ENCODE measurements at places on chromosomes 3 and 15.

DNA sequence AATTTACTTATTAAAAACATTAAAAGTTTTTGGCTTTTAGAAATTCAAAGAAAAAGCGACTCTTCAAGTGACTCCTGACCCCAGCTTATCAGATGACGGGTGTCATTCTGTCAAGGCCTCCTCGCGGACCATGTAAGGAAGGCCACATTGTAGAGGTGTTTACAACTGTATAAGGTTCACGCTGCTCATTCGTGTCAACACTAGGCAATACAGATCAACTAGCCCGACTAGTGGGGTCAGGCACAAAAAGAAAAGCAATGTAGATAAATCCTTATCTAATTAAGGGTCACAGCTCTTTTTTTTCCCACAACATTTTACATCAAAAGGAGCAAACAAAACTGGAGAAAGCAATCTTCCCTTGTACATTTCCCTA, 207.5 kb upstream of the NR2F2 start:
- no peak for DNase-seq

DNA sequence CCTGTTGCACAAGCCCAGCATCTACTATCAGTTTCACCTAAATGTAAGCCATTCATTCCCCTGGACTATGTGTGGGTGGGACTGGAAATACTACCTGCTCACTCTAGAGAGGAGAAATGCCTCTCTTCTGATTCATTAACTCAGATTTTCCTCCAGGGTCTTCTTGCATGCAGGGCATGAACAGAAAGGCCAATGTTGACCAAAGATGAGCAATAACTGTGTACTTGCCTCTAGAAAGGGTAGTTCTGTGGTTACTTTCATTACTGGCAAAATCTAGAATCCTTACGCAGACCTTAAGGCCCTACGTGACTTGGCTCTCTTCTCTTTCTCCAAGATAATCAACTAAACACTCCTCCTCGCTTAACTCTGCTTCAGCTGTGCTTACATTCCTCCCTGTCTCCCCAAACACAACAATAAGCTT, 81.4 kb upstream of the PSMD6 start:
- no peak for DNase-seq

DNA sequence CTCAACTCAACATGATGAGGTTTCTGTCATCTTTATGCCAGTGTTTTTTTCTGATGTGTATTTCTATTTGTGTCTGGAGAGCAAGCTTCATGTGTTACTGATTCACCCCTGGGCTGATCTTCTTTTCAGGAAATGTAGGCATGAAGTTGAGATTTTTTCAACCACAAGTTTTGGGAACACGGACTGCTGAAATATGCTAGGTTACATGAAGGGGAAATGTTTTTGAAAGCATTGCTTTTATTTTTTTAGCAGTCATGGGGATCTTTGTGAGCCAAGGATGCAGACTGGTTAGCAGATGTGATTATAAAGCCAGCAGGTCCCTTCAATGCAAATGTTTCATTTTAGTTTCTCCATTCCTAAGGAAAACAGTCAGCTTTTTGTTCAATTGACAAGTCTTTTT, 219.3 kb upstream of the COL8A1 start:
- no peak for DNase-seq

- no peak for DNase-seq
These were observed 69.6 kb downstream of the RYR3 start for GRCh38 chr15:33380406-33380805.

DNA sequence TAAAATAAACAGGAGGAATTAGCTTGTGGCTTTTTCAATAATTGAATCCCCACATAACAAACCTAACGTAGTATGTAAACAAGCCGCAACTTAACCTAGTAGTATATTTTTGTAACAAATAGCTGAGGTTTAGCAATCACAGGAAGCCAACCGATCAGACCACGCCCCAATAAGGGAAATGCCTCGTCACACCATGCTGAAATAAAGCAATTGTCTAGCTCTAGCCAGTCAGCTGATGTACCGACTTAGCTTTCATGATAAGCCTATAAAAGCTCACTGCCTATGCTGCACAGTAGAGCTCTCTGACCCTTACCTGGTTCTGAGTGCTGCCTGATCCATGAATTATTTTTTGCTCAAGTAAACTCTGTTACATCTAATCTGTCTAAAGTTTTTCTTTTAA, 208.9 kb downstream of the ROBO1 start:
- no peak for DNase-seq

GRCh38 chr15:90154861-90155626, 46.1 kb upstream of the SEMA4B start:
- DNase-seq = no peak

GRCh38 chr15:99410477-99410876, 155.3 kb upstream of the MEF2A start:
- no peak for DNase-seq

GRCh38 chr3:66506154-66506553, 5.3 kb upstream of the LRIG1 start:
- DNase-seq = no peak

- DNase-seq = no peak
These were observed 282.6 kb downstream of the KLF13 start for GRCh38 chr15:31609258-31609681.

GRCh38 chr3:194875581-194876402, 190.1 kb downstream of the FAM43A start:
- no peak for DNase-seq

GRCh38 chr3:10837849-10838248, 21.8 kb downstream of the SLC6A11 start:
- DNase-seq = no peak

- DNase-seq = no peak
These were observed 18.4 kb downstream of the ARMC8 start for GRCh38 chr3:138205527-138205926.

DNA sequence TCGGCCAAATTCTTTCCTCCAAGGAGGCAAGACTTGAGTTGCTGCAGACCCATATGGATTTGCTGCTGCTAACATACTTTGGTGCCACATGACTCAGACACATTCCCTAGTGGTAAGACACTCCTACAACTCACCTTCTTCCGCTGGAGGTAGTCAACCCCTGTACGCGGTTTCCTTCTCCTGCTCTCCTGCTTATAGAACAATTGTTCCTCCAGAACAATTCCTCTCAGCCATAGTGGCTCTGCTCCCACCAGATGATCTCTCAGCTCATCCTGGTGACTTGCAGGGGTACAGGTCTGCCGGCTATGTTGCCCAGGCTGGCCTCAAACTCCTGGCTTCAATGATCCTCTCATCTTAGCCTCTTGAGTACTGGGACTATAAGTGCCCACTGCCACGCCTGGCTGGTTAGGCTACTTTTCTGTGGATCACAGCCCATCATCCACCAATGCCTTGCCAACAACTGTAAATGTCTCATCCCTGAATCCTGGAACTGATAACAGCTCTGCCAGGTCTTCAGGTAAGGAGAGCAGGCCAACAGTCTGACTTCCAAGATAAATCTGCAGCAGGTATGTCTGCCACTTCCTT, 2.4 kb upstream of the CXCR6 start:
- DNase-seq = no peak

DNA sequence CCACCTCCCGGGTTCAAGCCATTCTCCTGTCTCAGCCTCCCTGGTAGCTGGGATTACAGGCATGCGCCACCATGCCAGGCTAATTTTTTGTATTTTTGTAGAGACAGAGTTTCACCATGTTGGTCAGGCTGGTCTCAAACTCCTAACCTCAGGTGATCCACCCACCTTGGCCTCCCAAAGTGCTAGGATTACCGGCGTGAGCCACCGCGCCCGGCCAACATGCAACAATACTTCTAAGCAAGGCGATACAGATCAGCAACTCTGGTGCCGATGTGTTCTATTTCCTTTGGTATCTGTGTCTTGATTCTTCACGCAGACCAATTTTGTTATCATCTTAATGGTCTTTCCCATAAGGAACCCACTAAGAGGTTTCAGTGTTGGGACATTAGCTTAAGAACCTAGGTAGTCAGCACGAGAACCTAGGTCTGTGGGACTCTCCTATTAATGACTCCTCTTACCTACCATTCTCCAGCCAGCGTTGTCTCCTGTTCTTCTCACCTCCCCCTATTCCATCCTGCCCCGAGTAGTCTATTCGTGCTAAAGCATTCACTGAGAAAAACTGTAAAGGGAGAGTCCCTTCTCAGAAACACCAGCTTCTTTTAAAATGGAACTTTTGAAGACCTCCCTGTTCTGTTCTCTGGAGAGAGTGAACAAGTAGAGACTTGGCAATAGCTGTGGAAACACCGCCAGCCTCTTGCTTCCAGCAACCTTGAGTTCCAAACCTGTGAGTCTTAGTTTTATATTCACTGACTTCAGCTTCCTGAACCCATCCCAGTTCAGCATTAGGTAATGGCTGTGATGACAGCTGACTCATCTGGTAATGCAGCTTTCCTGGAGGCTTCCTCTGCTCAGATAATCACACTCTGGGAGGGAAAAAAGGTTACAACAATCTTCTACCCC, 61.2 kb downstream of the TSC22D2 start:
- DNase-seq = no peak

DNA sequence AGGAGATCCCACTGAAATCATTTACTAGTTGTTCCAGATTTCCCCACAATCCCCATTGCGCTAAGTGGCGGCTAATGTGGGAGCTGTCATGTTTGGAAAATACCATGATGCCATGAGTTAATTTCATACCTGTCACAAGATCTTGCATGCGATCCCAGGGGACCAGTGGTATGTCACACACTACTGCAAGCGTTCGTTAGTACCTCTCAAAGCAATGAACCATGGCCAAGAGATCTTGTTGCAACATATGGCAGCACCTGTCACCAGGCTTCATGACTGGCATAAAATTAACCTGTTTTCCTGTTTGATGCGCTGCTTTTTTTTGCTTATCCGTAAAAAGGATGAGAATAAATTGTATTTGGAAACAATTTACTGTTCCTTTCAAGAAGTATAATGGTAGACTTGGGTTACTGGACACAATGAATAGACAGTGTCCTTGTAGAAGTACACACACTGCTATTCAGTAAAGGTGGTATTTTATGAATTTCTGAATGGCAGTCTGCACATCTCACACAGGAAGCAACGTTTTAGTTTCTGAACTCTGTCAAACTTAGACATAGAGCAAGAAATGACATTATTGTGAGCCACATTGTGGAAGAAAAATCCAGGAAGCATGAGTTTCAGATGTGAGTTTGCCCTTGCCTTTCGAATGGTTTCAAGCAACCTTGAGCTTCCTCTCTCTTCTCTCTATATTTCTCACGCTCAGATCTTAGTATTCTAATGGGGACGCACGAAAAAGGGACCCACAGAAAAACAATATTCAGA, 81.9 kb downstream of the CHL1 start:
- peak; percentile 53 for DNase-seq

DNA sequence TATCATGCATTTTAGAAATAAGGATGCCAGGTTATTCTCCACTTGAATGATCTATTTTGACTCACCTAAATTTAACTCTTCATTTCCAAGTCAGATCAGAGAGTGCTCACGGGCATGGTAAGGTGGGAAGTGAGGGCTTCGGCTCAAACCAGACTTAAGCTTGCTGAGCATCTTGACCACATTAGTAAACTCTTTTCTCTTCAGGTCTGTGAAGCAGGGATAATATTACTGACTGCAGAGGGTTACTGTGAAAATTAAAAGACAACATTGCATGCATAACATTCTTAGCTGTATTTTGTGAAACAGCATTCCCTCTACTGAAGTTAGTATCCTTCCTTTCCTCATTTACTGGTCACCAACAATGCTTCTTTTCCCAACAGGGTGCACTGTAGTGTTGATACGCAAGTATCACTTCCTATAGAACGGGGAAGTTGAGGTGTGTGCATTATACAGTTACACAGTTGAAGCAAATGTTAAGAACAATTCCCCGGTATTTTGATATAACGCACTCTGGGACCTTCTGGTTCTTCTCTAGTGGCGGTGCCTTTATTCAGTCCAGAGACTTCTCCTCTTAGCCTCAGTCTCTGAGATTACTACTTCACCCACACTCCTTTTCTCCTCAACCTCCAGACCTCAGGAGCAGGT, 74.1 kb upstream of the MNS1 start:
- no peak for DNase-seq

Measured in GM06990 (cell line).